Chondrocyte (in vitro differentiated cells): ENCODE measurements at places on chromosomes 7 and 10. TPM values are rescaled to one million over a fixed set of nuclear protein-coding genes. Genes with fewer than 3 reads are reported as not detected.

- DNase-seq, result peak; percentile 54
Measured at GRCh38 chr10:102621443-102622325, 22.6 kb upstream of the TRIM8 start.

TRIM4 gene
- total RNA-seq, result 11.1 to 12.1 TPM (median 11.5 TPM) in 3 replicates

CNTNAP2 gene
- total RNA-seq, result 0.27 to 1.2 TPM (median 0.36 TPM) in 3 replicates

PRKAR2B gene
- total RNA-seq, result 0.69 to 2.0 TPM (median 0.87 TPM) in 3 replicates

DNA sequence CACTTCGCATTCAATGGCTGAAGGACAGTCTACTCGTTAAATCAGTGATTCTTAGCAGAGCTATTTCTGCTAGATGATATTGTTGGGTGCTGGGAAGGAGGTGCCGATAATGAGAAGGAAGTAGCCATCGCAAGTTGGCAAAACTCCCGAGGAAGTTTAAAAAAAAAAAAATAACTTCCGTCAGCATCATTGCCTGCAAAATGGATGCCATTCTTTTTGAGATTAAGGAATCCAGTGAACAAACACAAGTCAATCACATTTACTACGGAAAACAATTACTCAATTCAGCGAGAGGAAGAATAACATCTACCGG lies 74.4 kb upstream of the SFMBT2 start:
- no peak for DNase-seq

- DNase-seq, result no peak
Measured at GRCh38 chr10:1211844-1212570, 155.8 kb downstream of the WDR37 start.

DNA sequence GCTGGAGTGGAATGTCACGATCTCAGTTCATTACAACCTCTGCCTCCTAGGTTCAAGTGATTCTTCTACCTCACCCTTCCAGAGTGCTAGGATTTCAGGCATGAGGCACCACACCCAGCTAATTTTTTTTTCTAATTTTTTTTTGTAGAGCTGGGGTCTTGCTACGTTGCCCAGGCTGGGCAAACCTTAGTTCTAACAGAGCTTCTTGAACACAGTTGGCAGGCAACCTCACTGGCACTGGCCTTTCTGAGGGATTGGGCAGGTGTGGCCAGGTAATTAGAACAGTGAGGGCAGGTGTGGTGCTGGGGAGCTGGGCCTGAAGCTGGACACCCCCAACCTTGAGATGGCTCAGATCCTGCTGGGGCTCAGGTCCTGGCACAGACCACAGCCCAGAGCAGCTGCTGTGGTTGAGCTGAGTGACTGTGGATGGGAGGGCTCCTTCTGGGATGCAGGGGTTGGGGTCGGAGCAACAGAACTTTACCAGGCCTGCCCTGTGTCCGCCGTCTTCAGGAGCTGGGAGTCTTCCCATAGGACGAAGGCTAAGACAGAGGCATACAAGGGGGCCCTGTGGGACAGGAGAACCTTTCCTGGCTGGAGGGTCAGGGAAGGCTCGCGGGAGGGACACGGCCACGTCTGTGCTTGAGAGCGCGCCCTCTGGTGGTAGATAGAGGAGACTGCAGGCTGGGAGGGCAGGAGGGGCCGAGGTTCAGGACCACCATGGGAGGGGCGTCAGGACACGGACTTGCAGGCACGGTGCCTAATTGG lies 48.2 kb downstream of the COL26A1 start:
- no peak for DNase-seq

DNA sequence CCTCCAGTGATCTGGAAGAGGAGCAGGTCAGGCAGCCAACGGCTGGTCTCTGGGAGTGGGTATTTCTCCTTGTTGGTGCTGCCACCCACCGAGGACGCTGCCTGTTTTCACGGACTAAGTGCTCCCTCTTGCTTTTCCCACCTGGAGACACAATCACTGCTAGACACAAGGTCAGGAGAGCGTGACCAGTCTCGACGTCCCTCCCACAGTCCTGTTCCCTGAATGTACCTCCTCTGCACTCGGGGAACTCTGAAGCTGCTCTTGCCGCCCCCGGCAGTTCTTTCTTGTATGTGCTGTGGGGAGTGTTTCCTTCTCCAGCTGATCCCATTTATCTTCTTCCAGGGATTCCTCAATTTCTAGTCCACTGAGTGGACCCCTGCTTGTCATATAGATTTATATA lies 89.4 kb downstream of the CYTH3 start:
- DNase-seq, result no peak

DKK1 gene
- 54.4 to 170 TPM (median 170 TPM) in 3 replicates for total RNA-seq

- no peak for DNase-seq
Measured at GRCh38 chr7:121456785-121457359, 60.8 kb upstream of the FAM3C start.

DNA sequence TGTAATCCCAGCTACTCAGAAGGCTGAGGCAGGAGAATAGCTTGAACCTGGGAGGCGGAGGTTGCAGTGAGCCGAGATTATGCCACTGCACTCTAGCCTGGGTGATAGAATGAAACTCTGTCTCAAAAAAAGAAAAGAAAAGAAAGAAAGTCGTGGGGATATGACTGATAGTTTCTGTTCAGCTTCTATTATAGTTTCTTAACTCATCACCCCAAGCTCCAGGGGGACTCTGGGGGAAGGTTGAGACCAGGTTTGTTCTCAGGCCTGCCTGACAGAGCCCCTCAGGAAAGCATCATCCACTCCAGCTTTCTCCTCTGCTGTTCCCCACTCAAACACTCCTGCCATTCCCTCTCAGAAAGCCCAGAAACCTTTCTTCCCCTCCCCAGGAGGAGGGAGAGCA lies 542.4 kb upstream of the GALNT17 start:
- DNase-seq, result no peak

GRCh38 chr7:108335269-108335918 lies 120.8 kb downstream of the NRCAM start:
- no peak for DNase-seq

AKR1C8 gene
- total RNA-seq, result not detected in 3 replicates

- DNase-seq, result no peak
Measured at GRCh38 chr10:105800641-105801040, 1159.6 kb downstream of the SORCS3 start.

- DNase-seq, result peak; percentile 69
Measured at GRCh38 chr7:45456105-45456504, 118.1 kb upstream of the ADCY1 start.

PRLHR gene
- not detected in 3 replicates for total RNA-seq

GRCh38 chr10:123151737-123152135 lies 2.5 kb upstream of the BUB3 start:
- DNase-seq, result no peak

GRCh38 chr7:148979827-148980226 lies 48.5 kb downstream of the PDIA4 start:
- peak; percentile 28 for DNase-seq

GRCh38 chr10:12271210-12271540 lies 75.2 kb downstream of the CDC123 start:
- DNase-seq, result no peak

GRCh38 chr10:75283078-75283670 lies 47.4 kb upstream of the COMTD1 start:
- DNase-seq, result no peak

DNA sequence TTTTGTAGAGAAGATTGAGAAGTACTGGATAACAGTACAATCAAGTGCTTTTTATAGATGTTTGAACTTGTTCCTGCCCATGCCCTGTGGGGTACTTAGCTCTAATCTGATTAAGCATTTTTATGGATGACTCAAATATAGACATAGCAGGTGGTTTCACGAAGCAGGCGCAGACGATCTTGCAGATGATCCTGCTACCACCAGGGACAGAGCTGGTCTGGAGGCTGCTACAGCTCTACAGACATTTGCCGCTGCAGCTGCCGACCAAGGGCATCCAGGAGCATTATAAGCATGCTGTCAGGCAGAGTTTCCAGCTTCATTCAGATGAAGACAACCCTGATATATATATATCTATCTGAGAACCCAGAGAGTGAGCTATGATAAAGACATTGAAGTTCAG lies 650.4 kb downstream of the NXPH1 start:
- no peak for DNase-seq

GRCh38 chr10:78774614-78774998 lies 294.2 kb upstream of the ZMIZ1 start:
- no peak for DNase-seq

DNA sequence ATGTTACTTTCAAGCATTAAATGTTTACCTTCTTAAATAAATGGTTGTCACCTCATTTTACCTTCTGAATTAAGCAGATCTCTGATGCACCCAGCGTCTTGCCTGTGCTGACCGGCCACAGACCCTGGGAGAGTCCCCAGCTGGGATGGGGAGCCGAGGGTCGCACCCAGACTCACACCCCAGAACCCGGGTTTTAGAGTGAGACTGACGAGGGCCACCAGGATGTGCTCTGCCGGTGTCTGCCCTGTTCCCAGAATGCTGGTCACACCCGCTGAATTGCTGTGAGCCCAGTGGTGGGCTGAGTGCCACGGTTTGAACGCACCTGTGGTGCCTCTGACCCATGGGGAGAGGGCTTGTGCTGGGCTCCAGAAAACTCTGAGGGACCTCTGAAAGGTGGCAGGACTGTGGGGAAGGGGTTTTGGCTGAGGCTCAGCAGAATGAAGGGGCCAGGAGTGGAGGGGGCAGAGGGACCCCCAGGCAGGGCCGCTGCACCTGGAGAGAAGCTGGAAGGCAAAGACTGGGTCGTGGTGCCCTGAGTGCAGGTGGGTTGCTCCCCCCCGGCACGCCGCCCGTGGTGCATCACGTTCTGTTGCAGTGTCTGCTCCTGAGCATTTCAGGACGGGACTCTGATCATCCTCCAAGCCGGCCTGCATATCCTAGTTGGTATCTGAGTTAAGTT lies 39.2 kb downstream of the INPP5A start:
- DNase-seq, result peak; percentile 68
